ENCODE measurements at places on chromosomes 3 and 15.
A peak's percentile ranks its signal among the peaks of the same experiment; 100 is the strongest.

GRCh38 chr3:141065841-141066805 is 15.0 kb downstream of the SPSB4 start:
- no peak for DNase-seq

GRCh38 chr3:33088691-33089090 is 8.3 kb downstream of the GLB1 start:
- DNase-seq = no peak

DNA sequence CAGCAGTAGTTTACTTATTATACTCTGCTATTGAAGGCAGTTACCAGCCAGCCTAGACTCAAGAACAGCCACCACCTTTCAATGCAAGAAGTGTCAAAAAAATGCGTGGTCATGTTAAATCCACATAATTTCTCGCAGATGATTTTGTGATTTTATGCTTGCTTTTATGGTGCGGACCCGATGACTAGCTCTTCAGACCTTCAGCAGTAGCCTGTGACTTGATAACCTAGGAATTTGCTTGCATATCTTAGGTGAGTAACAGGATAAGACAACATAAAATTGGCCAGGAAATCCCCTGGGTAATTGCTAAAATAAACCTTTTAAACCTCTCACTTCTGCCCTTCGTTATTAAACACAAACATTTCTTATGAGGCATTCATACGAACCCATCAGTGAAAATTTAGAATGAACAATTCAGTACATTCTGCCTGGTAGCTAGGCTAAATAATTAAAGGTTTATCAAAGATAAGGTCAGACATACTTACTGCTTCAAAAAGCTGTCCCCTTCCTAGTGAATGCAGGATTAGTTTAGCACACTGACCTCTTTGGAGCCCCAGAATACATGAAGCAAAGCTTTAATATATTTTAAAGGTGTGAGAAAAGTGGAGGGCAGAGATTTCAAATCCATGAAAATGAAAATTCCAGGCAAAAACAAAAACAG is 798.8 kb downstream of the OTOL1 start:
- DNase-seq = peak; percentile 95

- no peak for DNase-seq
Measured at GRCh38 chr3:100740207-100740606, 30.9 kb downstream of the TFG start.

DNA sequence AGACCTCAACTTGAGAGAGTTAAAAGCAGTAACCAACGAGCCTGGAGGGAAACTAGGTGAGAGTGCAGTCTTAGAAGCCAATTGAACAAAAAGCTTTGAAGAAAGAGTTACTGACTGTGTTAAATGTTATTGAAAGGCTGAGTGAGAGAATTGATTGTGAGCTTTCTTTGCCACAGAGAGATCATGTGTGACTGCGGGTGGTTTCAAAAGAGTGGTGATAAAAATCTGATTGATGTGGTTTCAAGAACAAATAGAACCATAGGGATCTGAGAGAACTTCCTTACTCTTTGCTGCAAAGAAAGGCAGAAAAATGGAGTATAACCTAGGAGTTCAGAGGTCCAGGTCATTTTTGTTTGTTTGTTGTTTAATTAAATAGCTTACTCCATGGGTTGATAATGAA is 759.9 kb upstream of the ALCAM start:
- DNase-seq = no peak

DNA sequence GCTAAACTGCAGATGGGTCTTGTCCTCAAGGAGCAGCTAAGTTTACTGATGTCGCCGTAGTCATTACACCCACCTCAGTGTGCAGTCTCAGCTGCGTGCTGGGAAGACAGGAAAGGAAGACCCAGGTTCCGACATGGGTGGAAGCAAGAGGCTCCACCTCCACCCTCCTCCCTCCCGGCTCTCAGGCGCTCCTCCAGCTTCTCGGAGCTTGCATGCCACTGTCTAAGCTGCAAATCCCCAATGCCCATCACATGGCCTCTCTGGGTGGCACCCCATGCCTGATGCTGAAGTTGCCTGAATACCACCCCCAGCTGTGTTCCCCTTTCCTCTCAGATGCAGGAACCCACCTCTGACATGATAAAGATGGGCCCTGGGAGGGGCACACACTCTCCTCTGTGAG is 58.5 kb downstream of the MGLL start:
- no peak for DNase-seq

GRCh38 chr3:178750639-178751300 is 214.5 kb downstream of the KCNMB2 start:
- peak; percentile 23 for DNase-seq
